CD4-positive, alpha-beta memory T cell (primary cell): ENCODE measurements at places on chromosomes 1 and 21. TPM values are rescaled to one million over a fixed set of nuclear protein-coding genes. Genes with fewer than 3 reads are reported as not detected.

DNA sequence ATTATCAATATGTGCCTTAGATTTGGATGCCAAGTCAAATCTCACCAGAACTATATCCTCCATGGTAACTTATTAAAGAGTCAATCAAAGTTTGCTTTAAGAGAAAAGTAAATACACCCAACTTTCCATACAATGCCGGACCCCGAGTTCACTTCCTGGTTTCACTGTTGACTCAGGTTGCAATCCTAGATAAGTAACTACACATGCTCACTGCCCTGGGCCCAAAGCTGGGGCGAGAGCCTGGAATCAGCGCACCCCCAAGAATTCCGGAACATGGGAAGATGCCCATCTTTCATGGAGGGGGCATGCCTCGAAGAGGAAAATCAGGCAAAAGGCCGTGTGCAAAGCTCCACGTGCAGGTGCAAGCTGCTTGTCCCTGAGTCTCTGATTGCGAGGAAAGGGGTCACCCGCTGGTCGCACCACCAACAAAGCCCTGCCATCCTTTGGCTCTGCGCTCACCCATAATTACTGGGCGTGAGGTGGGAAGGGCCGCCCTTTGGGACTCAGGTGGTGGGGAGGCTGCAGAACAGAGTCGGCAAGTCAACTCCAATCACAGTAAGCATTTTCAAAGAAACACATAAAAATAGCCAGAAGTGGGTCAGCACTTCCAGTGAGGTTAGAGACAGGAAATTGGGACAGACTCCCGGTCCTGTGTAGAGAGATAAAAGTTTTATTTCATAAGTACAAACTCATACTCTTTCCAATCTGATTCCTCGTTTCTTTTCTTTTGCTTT is 167.7 kb downstream of the TOMM20 start:
- DNase-seq, result no peak

GRCh38 chr1:239725371-239725770 is 339.0 kb downstream of the CHRM3 start:
- no peak for DNase-seq

The ACTL8 gene
- total RNA-seq, result not detected

- peak; percentile 26 for DNase-seq
Measured at GRCh38 chr1:3564921-3565831, 46.1 kb downstream of the MEGF6 start.

The FAM167B gene
- 0.50 TPM for total RNA-seq

DNA sequence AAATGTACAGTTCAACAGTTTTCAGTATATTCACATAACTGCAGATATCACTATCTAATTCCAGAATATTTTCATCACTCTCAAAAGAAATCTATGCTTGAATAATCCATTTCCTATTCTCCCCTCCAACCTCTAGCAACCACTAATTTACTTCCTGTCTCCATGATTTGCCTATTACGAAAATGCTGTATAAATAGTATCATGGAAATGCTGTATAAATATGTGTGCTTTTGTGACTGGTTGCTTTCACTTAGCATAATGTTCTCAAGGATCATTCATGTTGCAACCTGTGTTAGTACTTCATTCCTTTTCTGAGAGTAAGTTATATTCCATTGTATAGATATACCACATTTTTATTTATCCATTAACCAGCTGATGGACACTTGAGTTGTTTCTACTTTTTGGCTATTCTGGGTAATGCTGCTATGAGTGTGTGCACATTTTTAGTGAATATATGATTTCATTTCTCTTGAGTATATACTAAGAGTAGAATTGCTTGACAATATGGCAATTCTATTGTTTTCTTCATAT is 115.6 kb downstream of the TNFSF18 start:
- DNase-seq, result no peak

The MLLT11 gene
- 4.5 TPM for total RNA-seq

DNA sequence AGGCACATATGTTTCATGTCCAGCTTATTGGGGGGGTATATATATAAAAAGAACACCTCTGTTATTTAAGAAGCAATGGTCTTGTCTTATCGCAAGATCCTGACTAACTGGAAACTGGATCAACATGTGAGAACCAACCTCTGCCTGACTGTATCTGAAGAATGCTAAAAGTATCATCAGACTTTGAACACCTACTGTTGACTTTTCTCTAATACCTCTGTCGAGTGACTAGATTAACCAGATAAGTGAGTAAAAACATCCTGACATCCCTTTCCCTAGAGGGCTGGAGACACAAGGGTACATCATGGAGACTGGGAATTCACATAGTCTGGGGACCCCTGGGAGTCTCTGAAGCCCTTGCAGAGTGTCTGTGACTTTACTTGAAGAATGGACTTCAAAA is 26.3 kb upstream of the PIGC start:
- no peak for DNase-seq
